ENCODE measurements at places on chromosomes 13 and 19. TPM values are rescaled to one million over a fixed set of nuclear protein-coding genes. Genes with fewer than 3 reads are reported as not detected.

The NLRP7 gene
- total RNA-seq: not detected

The EPN1 gene
- 86.4 TPM for total RNA-seq

The PAK4 gene
- 19.0 TPM for total RNA-seq

The TMPRSS9 gene
- total RNA-seq: under 0.01 TPM

The RFXANK gene
- 57.7 TPM for total RNA-seq

The PALM3 gene
- total RNA-seq: 0.22 TPM
